Hepatocyte (in vitro differentiated cells): ENCODE measurements at places on chromosomes 16 and 17. TPM values are rescaled to one million over a fixed set of nuclear protein-coding genes. Genes with fewer than 3 reads are reported as not detected.

DNA sequence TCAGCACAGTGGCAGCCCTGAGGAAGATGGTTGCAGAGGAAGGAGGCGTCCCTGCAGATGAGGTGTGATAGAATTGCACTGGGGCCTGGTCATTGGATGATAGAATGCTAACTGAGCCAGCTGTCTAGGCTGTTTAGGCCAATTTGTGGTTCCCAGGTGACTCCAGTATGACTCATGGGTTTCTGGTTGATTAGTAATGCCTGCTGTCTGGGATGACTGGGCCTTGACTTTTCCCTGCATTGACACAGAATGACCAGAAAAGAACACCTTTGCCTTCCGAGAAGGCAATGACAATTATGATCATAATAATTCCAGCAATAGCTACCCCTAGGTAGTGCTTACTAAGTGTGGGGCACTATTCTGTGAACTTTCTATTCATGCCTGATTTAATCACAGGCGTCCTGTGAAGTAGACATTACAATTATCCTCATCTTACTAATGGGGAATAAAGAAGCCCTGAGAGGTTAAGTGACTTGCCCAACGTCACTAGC, 31.5 kb downstream of the USP43 start:
- no peak for DNase-seq

GRCh38 chr17:75457047-75457654, 716 bp downstream of the TMEM94 start:
- DNase-seq: peak; percentile 71

DNA sequence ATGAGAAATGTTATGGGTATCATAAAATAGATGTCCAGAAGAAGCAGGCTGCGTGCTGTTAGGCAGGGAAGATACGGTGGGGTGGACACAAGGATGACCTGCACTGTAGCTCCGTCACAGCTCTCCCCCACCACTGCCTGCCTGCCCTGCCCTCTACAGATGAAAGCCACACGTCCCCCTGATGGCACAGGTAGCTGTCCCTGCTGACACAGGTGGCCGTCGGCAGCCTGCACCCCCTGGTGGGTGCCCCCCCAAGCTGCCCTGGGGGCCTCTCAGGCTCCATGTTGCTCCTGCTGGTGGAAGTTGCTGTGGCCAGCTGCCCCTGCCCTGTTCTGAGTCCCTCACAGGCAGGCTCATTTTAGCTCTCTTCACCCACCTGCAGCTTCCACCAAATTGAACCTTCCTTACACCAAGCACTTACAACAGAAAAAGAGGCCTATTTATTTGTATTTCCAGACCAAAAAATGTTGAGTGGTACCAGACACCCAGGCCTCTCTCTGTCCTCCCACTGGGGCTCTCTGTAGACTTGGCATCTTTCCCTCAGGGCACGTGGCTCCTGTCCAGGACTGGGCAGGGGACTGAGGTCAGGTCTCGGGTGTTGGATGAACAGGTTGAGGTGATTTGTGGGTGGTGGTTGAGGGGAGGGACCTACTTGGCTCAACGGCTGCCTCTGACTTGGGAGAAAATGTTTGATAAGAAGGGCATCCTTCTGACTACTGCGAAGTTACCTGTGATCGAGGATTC, 50.1 kb upstream of the CACNG5 start:
- DNase-seq: no peak

- no peak for DNase-seq
Measured at GRCh38 chr17:27348196-27348595, 54.3 kb downstream of the WSB1 start.

DNA sequence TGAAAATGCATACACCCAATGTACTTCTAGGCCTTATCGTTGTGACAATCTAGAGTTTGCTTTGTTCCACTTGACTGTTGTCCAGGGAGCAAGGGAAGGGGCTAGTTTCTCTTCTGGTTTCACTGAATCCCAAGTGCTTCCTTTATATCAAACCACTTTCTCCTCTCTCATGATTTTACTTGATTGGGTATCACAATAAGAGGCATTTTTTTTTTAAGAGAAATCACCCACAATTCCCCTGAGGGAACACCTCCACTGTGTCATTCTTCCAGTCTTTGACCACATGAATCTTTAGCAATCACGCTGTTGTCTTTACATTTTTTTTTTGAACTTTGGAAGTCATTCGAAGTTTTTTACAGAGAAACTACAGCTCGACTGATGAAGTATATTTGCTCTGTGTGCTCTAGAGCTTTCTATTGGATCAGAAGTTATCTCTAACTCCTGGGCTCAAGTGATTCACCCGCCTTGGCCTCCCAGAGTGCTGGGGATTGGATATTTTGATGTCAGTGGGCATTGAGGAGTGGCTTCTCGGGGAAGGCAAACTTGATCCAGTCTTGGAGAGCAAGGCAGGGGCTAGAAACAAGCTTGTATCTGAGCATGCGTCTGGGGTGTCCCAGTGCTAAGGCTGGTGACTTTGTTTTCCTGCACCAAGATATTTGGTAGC, 3.0 kb downstream of the CDH1 start:
- peak; percentile 75 for DNase-seq

- DNase-seq: no peak
Measured at GRCh38 chr17:44417553-44417952, 28.1 kb upstream of the ITGA2B start.

DNA sequence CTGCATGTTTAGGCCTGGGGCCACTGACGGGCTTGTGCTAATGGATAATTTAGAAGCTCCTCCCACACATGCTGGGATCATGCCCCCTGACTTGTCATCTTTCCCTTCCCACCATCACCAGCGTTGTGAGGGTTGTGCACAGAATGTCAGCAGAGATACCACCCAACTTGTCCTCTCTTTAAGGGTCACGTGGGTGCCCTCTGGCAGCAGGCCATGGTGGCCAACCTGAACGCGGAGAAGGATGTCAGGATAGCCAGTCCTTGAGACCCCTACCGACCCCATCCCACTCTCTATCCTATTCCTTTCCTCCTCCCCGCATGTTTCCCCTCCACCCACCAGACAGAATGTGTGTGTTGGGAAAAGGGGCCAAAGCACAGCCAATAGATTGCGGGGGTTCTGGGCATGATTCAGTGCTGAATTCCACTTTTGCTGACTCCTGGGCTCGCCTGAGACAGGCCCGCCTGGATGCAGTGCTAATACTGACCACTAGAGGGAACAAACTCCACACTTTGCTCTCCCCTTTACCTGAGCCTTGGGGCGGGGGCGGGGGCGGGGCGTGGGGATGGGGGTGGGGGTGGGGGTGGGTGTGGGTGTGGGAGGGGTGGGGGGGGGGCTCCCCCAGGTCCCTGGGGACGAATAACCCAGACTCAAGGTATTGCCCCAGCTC, at the start of gene GH2:
Gene GH2 (minus strand): TSS at position 10 of the 667 bp plus-strand sequence. CDS start 143 bp downstream, outside the sequence.
- DNase-seq: peak; percentile 67

GRCh38 chr16:11207646-11208045, 48.4 kb downstream of the SOCS1 start:
- no peak for DNase-seq

GRCh38 chr16:85326794-85327181, 214.5 kb upstream of the CIBAR2 start:
- DNase-seq: no peak

DNA sequence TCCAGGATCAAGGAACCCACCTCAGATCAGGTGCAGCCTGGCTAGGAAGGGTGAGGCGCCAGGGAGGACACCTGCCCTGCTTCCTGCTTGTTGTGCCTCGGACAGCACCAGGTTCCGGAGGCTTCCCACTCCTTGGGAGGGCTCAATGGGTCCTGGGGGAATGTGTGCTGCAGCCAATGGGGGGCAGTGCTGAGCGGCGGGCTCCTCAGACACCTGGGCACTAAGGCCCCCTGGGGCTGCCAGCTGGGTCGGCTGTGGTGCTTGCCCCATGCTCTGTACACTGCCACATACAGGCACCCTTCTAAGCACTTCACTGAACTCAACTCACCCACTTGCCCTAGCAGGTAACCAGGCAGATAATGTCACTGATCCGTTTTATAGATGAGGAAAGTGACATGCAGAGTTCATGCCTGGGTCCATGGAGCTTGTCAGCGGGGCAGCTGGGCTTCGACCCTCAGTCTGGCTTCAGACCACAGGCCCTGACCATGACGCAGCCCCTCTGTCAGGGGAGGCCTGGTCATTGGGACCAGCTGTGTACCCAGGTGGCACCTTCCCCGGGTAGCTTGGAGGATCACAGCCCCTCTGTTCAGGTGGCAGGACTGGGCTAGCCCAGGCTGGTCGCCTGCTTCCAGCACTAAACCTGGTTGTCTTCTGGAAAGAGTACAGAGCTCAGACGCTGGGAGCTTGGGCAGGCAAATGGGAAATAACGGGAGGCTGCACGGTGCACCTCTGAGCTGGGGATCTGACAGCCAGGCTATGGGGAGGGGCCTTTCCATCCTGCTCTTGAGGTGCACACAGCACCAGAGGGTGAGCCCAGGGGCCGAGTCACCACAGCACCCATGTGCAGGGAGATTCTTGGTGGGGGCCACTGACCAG, 8.2 kb downstream of the FN3K start:
- no peak for DNase-seq

- DNase-seq: peak; percentile 83
Measured at GRCh38 chr16:54193665-54194333, 92.8 kb downstream of the IRX3 start.

GRCh38 chr16:31128711-31129567, 6.6 kb downstream of the PRSS8 start:
- peak; percentile 41 for DNase-seq

- DNase-seq: peak; percentile 38
Measured at GRCh38 chr16:24540602-24541210, 1.3 kb downstream of the RBBP6 start.

- peak; percentile 93 for DNase-seq
Measured at GRCh38 chr17:81923302-81924260, 4.0 kb downstream of the MAFG start.

DNA sequence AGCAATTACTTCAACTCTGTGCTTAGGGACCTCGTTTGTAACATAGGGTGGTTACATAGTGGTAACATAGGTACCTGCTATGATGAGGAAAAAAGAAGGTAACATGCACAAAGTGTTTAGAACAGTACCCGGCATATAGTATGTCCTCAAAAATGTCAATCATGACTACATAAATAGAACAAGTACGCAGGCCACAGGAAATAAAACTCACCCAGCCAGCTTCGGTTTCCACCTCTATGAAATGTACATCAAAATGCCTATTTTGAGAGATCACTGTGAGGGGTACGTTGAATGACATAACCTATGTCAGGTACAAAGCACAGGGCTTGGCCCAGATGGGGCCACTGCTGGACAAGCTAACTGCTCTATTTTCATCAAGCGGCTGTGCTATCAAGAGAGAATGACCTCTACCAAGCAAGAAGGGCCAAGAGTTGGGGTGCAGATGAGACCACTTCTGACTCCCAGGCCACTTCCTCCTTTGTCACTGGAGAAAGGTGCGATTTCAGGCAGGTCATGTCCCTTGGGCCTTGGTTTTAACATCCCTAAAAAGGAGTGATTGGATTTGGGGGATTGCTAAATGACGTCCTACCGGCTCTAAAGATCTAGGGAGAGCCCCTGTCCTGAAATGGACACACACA, 45.4 kb downstream of the WSB1 start:
- DNase-seq: no peak

GRCh38 chr16:82042144-82042543, 7.1 kb downstream of the HSD17B2 start:
- DNase-seq: no peak

GRCh38 chr17:35763767-35764122, 3.1 kb downstream of the C17orf50 start:
- DNase-seq: no peak

GRCh38 chr17:61701978-61702377, 111.0 kb upstream of the NACA2 start:
- DNase-seq: no peak

DNA sequence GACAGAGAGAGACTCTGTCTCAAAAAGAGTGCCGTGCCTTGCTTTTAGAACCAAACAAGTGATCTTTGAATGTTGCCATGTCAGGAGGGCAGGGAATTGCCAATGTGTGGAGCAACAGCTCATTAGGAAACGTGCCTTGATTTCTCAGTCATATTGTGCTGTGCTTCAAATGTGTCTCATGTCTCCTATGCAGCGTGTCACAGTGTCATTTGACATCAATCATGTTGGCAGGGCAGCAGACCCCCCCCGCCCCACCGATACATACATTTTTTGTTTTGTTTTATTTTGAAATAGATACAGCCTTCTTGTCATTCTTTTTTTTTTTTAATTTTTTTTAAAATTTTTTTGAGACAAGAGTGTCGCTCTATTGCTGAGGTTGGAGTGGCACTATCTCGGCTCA, 22.1 kb downstream of the MRC2 start:
- DNase-seq: no peak

DNA sequence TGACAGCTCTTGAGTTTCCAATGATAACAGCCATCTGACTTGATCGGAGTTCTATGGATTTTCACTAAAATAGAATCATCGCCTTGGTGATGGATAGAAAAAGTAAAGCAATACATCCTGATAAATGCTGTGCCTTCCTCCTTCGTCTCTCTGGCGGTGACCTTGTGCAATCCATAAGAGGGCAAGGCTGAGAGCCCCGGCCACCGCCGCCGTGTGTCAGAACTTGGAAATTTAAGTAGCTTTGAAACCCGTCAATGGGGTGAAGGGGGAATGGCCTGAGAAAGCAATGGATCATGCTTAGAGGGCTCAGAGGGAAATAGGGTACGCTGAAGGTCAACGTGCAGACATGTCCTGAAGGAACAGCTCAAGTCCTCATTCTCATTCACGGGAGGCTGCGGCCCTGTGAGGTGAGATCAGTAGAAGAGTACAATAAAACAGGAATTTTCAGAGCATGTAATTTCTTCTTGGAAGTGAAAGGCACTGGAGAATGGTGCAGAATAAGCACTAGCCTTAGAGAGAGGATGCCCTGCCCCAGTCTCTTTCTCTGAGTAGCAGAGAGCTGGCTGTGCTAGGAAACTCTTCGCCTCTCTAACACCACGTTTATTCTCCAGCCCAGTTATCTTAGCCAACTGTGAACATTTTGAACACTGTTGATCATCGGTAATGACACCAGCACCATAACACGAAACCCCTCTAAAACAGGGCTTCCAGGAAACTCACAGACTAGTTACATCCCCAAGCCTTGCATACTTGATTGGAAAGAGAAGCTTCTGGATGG, 573.5 kb downstream of the WWOX start:
- DNase-seq: no peak

GRCh38 chr17:52158450-52159042, at the start of gene CA10:
Gene CA10, minus strand, starts transcription at chr17:52158714.
- peak; percentile 27 for DNase-seq

Gene OR1F1
- not detected in 2 replicates for total RNA-seq

Gene KCNJ16
- total RNA-seq: 40.6 and 46.9 TPM in 2 replicates

Gene CDRT15L2
- total RNA-seq: not detected in 2 replicates

Gene SLC5A10
- not detected in 2 replicates for total RNA-seq

Gene ORAI3
- 42.4 and 52.5 TPM in 2 replicates for total RNA-seq

Gene SCGB1C2
- total RNA-seq: not detected in 2 replicates

Gene DRC3
- 1.1 TPM in 2 replicates for total RNA-seq

Gene PGP
- 20.6 and 24.8 TPM in 2 replicates for total RNA-seq

Gene TNFRSF13B
- not detected in 2 replicates for total RNA-seq
